T-cell (primary cell): ENCODE measurements at places on chromosomes 4 and X. TPM values are rescaled to one million over a fixed set of nuclear protein-coding genes. Genes with fewer than 3 reads are reported as not detected.

DNA sequence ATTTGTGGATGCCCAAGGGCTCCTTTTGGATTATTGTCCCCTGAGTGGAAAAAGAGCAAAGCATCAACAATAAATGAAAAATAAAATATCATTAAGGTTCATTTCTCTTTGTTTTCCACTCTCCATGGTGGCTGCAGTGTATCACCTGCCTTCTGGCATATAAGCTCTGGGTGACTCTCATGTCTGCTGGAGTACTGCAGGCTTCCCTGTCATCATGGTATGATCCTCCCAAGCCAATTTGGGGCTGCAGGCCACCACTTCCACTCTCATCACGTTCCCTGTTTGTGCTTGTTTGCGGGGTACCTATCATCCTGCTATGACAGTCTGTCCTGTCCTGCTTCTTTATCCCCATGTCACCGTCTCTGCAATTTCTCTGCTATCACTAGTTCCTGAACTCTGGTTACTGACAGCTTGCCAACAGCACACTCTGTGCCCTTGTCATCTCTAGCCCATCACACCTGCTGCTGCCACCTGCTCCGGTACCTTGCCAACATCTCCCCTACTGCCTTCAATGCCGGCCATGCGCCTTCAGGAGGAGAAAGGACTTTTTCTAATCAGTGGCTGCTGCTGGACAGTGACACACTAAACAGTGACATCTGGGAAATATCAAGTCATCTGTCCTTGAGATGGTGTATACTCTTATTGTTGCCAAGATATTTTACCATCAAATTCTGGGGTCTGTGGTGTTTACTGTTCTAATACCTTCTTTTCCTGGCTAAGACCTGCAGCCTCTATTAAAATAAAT, 23.0 kb upstream of the FGF5 start:
- no peak for DNase-seq

DNA sequence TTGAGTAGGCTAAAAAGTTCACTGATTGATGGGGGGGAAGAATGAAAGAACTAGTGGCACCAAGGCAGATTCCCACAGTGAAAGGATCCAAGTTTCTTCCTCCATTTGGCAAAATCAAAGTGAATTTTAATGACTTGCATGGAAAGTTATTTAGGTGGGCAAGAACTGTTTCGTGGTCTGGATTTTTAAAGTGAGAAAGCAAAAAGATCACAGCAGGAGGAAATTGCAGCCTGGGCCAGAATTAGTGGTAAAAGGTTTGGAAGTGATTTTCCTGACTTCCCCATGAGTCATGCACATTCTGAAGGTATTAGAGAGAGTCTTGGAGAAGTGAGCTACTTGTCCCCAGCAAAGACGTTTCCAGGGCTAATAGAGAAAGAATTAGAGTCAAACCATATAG, 207.8 kb downstream of the ANTXR2 start:
- no peak for DNase-seq

DNA sequence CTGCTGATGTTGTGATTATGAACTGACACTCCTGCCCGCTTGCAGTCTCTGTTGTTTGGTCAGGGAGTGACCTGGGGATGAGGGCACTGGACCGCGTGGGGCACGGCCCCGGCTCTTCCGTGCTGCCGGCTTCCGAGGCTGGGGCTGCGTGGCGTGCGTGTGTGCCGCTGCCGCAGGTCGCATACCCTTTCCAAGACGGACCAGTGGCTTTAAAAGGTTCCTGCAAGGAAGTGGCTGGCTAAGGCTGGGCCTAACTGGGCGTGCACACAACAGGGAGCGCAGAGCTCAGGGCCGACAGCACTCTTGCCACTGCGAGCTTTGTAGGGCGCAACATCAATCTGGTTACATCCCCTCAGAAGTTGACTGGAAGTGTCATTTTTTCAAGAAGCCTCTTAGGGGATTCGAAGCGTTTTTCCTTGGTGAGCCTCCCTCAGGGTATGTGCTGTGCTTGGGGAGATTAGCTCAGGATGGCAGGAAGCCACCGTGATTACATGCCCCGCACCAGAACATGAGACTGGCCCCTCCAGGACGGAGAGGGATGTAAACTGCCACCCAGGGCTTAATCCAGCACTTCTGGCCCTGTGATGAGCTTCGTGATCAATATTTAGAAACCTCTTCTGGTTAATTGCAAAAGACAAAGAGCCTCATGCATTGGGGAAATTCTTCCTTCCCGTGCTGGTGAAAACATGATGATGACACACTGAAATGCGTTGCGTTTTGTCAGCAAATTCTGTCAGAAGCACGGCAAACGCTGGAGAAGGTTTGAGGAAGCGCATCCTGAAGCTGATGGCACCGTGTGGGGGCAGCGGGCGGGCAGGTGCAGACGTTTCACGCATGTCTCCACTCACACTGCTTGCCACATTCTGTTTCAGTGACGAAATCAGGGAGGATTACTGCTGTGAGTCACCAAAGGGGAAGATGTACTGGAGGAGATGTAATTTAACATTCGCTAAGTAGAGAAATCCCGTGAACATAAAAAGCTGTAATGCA, 11.1 kb downstream of the MAEA start:
- no peak for DNase-seq

- no peak for DNase-seq
These were observed 236.1 kb downstream of the FBXO8 start for GRCh38 chr4:174047363-174047762.

GRCh38 chrX:11269006-11269405, 24.2 kb upstream of the AMELX start:
- DNase-seq: no peak

GRCh38 chr4:139630991-139631390, 34.6 kb upstream of the MGST2 start:
- DNase-seq: no peak

DNA sequence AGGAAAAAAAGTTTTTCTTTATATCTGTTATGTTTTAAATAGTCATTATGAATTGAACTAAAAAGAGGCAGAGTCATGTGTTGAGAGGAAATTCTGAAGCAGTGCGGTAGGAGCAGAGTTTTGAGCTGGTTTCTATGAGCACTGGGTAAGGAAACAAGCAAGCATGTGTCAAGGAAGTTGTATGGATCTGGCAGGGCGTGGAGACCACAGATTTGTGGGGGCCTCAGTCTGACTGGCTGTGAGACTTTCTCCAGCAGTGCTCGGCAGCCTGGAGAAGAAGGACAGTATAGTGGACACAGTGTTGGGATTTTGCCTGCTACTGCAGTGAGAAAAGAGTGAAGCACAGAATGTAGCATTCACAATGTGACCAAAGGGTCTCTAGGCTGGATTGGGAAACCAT, 399.1 kb downstream of the INPP4B start:
- no peak for DNase-seq

DNA sequence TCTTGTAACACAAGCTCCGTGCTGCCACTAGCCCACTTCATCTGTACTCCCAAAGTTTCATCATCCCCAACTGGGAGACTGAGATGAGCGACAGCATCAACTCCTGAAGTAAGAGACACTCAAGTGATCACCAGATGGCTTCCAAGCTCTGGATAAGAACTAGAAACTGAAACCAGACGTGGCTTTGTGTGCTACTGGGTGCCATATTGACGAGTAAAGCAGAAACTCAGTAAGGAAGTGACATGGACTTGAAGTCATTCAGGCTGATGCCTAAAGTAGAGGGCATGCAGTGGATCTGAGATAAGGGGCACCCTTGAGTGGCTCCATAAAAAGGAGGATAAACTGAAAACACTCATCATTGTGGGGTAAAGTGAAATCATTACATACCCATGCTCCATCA, 72.4 kb downstream of the PCYT1B start:
- DNase-seq: no peak

DNA sequence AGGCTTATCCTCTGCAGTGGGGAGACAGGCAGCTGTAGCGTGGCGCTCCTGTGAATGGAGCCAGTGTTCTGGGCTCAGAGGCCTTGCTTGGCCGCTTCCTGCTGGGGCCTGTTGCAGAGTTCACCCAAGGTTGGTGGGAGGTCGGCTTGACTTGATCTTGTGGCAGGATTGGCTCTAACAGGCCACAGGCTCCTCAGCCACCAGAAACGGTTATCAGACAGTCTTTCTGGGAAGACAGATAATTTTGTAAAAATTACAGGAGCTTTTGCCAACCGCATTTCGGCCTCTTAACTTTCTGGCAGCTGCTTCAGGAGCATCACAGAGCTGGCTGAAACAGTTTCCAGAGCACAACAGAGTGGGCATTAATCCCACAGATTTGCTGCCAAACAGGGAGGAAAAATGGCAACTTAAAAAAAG, 66.4 kb downstream of the DIPK2B start:
- no peak for DNase-seq

Gene ASB5
- not detected for total RNA-seq

Gene DDX53
- total RNA-seq: not detected

Gene ARMCX1
- 0.72 TPM for total RNA-seq

Gene UGT2B11
- total RNA-seq: not detected

Gene UGT2B10
- total RNA-seq: not detected

Gene SRPX2
- not detected for total RNA-seq

Gene TSPAN7
- total RNA-seq: not detected

Gene FRG2
- not detected for total RNA-seq

Gene CCNB3
- 0.47 TPM for total RNA-seq

Gene SMIM10
- total RNA-seq: not detected

Gene VCX3B
- not detected for total RNA-seq

Gene TMPRSS11D
- total RNA-seq: not detected

Gene FABP2
- total RNA-seq: not detected
